Fibroblast of skin of back (primary cell): ENCODE measurements at places on chromosomes 4 and X.

- no peak for DNase-seq
These were observed 132.6 kb downstream of the AKAP4 start for GRCh38 chrX:50068285-50068563.

GRCh38 chrX:119622356-119623232 lies 16.4 kb upstream of the NKRF start:
- peak; percentile 63 for DNase-seq

GRCh38 chr4:61200187-61200915 lies at the start of gene ADGRL3:
TSS of gene ADGRL3 (plus strand) at chr4:61200326.
- peak; percentile 62 for DNase-seq

GRCh38 chrX:150842198-150842685 lies 56.2 kb downstream of the CD99L2 start:
- DNase-seq, result no peak
